HuH-7 (cell line): ENCODE measurements at places on chromosomes 7 and 10.

DNA sequence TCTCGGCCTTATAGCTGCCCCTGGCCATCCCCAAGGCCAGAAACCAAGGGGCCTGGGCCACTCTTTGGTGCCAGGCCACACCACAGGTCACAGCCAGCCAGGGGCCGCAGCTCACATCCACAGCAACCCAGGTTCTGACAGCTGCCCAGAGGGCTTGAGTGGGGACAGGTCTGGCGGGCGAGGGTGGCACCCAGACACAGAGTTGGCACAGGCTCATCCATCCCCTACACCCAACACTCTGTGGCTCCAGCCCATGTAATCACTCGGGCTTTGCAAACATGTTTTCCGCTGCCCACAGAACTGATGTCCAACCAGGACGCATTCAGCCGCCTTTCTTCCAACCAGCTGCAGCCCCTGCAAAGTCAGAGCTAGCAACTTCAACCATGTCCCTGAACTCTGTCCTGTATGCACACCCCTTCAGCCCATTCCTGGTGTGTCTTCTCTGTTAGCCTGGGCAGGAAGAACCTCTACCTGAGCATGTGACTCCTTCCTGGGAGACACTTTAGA is 57.7 kb upstream of the PPP2R2D start:
- no peak for DNase-seq

GRCh38 chr7:43782768-43783555 is 24.5 kb downstream of the BLVRA start:
- no peak for DNase-seq

- DNase-seq: no peak
Measured at GRCh38 chr10:119701861-119702260, 24.0 kb upstream of the INPP5F start.

DNA sequence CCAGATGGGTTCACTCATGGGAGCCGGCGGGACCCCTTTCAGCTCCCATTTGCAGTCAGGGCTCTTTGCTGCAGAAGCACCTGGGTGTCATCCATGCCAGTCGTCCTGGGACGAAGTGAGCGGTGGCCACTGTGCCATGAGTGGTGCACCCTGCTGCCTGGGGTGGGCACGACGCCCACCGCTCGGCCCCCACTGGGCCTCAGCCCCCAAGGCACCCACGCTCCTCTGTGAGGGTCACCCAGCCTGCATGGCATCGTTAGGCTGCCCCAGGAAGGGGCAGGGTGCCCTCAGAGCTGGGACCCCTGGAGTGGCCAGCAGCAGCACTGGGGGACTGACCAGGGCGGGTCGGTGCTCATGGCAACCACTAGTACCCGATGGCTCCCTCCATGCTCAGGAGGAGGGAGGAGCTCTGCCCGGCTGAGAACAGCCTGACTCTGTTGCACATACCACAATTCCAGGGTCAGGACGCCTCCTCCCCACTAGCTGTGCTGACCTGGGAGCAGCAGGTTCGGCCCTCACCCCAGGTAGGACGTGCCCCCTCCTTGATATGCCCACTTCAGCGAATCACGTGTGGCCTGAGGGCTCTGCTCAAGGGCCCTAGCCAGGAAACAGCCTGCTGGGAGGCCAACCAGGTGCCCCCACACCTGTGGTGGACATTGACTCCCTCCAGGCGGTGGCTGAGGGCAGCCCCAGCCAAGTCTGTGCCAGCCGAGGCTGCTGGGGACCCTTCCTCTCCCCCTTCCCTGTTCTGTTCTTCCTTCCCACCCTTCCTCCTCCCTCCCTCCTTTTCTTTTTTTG is 28.5 kb upstream of the CFAP46 start:
- DNase-seq: no peak

GRCh38 chr7:2936301-2936700 is 92.2 kb upstream of the GNA12 start:
- no peak for DNase-seq

DNA sequence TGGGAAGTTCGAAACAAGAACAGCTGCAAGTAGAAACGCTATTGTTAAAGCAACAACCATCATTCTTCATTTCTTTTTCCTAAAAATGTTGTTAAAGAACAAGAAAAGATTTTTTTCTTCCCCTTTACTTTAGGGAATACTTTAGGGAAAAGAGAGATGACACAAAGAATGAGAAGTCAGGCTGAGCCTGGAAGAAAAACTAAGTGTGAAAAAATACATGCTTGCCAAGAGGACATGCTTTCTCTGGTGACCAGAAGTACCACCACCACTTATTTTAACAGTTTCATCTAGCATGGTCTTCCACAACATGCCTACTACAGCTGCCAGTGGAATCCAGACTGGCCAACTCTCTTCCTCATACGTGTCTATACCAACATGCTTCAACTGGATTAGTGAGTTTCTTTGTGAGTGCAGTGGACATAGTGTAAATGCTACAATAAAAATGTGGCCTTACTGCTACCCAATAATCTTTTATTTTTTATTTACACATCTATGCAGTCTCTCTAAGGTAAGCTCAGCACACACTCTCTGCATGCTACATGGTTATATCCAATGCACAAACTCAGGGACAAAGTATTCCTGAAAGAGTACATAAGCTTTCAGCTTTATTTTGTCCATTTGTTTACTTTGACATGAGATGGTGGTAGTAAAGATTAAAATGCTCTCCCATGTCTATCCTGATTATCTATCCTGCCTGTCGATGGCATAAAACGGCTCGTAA is 196.2 kb downstream of the TAX1BP1 start:
- no peak for DNase-seq

- no peak for DNase-seq
Measured at GRCh38 chr10:5843686-5844344, 30.6 kb upstream of the GDI2 start.

DNA sequence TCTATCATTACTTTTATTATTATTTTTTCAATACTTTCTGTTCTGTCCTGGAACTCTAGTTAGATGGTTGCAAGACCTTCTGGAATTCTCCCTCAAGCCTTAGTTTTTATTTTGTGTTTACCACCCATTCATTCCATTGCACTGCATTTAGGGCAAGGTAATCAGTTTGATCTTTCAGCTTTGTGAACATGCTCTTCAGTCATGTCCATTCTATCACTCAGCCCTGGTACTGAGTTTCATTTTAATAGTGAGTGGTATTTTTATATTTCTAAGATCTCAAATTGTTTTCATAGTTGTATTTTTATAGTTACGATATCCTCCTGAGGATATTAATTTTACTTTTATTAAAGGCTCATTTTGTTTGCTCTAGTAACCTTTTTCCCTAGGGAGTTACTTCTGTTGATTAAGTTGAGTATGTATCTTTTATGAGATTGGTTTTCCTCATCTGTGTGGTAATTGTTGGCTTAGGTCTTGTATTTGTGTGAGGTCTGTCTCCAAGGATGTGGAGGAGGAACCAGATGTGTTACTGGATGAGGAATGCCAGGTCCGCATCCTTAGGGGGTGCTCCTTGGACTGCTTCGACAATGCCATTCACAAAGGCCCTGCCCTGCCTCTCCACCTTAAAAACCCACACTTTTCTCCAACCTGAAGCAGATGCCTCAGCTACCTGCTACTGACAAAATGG is 46.7 kb upstream of the RAB18 start:
- DNase-seq: no peak

DNA sequence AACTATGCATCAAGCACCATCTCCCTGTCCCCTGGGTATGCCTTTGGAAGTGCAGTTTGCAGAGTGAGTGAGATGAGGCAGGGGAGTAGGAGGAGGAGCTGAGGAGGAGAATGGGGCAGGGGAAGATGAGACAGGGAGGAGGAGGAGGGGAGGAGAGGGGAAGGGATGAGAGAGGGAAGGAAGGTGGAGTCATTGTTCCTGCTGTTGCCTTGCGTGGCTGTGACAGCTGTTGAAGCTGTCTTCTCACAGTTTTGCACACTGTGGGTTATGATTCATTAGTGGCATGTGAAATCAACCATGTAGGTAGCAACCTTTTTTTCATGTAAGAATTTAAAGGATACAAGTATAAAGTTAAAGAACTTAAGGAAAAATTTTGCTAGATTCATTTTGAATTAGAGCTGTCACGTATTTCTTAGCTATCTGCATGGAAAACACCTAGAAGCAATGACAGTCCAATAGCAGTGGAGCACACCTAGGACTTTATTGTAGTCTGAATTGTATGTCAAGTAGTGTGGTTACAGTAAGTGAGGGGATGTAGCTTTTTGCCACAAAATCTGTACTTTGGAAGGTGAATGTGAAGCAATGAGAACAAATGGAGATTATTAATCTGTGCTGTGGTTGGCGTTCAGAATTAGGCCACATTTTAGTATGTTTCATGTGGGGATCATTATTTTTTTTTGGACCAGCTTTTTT is 21.7 kb downstream of the CCM2 start:
- DNase-seq: no peak

GRCh38 chr7:51069411-51070083 is 247.1 kb downstream of the COBL start:
- no peak for DNase-seq
